ENCODE measurements at places on chromosomes 1 and 21.

- DNase-seq, result no peak
Observed at GRCh38 chr1:94398356-94398755, 19.8 kb upstream of the ABCD3 start.

- DNase-seq, result no peak
Observed at GRCh38 chr1:19373211-19374082, 61.3 kb downstream of the SLC66A1 start.

- DNase-seq, result no peak
Observed at GRCh38 chr1:33128781-33129180, 47.8 kb downstream of the AZIN2 start.

GRCh38 chr1:155187456-155187891, 13.8 kb downstream of the TRIM46 start:
- DNase-seq, result no peak

- no peak for DNase-seq
Observed at GRCh38 chr1:183098317-183098716, 75.1 kb downstream of the LAMC1 start.

DNA sequence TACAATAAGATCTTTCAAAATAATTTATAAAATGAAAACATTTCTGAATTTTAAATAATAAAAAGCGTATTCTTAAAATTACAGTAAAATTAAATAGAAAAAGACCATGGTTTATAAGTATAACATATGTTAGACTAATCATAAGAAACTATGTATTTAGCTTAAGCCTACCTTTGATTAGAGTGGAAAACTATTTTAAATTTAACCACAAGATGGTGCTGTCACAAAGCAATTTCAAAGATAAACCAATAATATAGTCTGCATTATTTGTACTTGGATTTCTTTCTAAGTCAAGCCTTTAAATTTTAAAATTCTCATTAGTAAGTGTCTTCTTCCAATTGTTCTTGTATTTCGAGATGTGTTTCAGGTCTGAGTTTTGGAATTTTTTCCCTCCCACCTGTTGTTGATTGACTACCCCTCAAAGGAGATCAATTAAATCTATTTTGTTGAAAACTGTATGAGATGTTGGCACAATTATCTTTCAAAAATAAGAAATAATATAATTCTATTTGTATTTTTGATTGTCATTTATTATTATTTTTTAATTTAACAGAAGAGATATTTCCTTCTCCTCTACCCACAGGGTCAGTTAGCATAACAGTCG, 459.8 kb downstream of the KCNT2 start:
- no peak for DNase-seq

DNA sequence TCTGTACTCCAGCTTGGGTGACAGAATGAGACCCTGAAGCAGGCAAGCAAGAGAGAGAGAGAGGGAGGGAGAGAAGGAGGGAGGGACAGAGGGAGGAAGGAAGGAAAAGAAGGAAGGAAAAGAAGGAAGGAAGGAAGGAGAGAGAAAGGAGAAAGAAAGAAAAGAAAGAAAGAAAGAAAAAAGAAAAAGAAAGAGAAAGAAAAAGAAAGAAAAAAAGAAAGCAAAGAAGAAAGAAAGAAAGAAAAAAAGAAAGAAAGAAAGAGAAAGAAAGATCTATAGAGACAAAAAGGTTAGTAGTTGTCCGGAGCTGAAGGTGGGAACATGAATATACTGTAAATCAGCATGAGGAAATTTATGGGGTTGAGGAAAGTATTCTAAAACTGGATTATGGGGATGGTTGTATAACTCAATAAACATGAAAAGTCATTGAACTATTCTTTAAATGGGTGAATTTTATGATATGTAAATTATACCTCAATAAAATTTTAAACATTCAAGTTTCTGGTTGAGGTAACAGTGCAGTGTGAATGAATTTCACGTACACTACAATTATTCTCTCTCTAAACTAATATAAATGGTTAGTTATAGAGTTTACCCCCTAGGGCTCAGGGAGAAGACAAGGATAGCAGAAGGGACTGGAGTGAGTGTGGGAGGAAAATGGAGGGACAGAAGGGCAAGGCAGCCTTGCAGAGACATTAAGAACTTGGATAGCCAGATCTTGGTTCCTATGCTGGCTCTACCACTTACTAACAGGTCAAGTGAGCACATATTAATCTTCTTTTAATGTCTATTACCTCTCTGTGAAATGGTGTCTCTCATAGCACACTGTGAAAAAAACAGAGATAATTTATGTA, 24.8 kb upstream of the SERTAD4 start:
- no peak for DNase-seq

DNA sequence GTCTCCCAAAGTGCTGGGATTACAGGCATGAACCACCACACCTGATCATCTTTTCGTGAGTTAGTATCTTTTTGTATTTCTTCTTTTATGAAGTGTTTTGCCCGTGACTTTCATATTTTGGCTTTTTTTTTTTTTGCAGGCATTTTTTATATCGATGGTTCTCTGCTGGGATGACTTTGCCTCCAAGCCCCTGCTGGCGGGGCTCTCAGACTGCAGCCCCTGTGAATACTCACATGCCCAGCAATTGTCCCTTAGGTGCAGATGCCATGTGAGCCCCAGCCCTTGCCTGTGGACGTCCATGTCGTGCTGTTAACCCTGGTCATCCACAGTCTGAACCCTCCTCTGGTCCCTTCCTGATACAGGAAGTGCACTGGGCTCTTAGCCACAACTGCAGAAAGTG, 21.7 kb downstream of the CRYAA start:
- DNase-seq, result no peak
